ENCODE measurements at places on chromosomes 11 and 22.

DNA sequence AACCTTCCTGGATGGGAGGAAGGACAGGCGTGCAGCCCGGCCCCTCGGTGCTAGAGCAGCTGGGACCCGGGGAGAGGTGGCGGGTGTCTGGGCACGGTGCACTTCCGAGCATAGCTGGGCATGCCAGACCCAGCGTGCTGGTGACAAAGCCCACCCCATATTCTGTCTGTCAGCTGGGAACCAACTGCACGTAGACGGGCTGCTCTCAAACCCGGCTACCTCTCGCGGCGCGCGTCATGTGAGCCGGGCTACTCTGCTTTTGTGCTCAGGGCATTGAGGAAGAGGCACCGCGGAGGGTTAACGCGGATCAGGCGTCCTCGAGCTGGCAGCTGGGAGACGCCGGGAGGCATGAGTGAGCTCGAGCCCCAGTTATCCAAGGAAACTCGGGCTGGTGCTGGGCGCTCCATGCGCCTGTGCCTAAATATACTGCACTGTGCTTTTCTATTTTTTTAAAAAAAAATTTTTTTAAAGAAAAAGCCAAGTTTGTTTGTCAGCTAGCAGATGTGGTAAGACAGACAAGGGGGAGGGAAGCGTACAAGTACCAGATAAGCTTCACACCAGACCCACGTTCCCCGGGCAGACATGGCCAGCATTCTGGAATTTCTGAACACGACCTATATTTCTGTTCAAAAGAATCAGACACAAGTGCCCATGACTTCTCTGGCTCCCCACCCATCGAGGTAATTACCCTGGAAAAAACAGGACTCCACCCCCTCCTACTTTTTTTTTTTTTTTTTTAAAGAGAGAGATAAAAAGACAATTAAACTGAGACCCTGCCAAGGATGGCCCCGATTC, 425.6 kb downstream of the SHANK2 start:
- no peak for DNase-seq

- DNase-seq = no peak
These were observed 97.9 kb upstream of the RTL6 start for GRCh38 chr22:44595841-44596341.

DNA sequence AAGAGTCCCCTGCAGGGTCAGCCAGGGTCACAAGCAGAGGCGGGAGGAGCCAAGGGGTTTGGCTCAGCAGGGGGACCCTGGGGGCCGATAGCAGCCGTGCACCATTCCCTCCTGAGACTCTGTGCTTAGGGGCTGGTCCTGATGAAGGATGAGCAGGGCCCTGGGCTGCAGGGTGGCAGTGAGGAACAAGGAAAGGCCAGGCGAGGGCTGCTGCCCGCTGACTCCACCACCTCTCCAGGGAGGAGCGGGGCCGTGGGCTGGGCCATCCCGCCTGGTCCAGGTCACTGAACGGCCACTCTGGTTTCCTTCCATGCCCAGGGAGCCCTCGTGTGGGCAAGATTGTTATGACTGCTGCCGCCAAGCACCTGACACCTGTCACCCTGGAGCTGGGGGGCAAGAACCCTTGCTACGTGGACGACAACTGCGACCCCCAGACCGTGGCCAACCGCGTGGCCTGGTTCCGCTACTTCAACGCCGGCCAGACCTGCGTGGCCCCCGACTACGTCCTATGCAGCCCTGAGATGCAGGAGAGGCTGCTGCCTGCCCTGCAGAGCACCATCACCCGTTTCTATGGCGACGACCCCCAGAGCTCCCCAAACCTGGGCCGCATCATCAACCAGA, 9.2 kb upstream of the NDUFS8 start:
- DNase-seq = no peak

DNA sequence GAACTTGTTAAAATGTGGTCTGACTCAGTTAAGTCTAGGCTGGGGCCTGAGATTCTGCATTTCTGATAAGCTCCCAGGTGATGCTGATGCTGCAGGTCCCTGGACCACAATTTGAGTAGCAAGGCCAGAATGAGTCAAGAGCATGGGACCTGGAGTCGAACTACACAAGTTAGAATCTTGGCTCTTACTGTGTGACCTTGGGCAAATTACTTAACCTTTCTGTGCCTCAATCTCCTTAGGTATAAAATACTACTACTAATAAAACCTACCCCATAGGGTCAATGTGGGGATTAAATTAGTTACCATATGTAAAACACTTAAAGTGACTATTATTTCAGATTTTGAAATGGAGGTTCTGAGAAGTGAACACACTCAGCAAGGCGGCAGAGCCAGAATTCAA, 34.3 kb downstream of the GDPD5 start:
- no peak for DNase-seq

GRCh38 chr11:86486261-86487030, 111.8 kb downstream of the CCDC81 start:
- no peak for DNase-seq

DNA sequence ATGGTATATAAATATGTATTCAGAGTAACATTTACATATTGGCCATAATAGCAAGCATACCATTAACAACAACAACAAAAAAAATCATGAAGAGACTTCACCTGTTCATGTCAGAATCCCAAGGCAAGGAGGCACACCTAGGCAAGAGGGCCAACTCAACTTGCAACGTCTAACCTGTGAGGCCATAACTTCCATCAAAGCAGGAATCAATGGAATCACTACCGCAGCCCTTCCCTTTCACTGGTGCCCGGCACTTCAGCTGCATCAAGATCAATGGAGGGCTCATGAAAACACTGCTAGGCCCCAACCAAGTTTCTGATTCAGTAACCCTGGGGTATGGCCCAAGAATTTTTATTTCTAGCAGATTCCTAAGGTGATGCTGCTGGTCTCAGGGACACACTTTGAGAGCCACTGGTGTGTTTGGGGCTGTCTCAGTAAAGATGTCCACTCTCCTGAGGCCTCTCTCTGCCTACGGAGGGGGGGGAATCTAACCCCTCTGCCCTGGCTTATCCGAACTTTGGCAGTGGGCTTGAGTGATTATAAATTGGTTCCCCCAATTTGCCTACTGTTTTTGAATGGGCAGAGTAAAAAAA, 8.0 kb downstream of the ZFTA start:
- no peak for DNase-seq

- no peak for DNase-seq
These were observed 18.8 kb downstream of the PRPF19 start for GRCh38 chr11:60887556-60887955.

DNA sequence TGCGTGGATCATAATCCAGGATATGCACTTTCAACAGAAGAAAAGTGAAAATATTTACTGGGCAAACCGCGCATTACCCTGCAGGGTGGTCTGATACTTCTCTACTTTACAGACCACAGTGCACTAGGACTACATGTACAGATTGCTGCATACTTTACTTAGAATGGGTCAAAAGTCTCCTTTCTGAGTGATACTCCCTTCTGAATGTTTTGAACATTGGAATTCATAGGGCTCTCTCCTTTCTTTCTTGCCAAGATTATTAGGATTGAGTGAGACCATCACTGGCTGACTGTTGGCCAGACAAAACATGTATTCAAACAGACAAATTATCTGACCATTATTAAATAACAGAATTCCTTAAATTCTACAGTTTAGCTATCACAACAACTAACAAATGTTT, 6.6 kb upstream of the FIBIN start:
- DNase-seq = no peak

DNA sequence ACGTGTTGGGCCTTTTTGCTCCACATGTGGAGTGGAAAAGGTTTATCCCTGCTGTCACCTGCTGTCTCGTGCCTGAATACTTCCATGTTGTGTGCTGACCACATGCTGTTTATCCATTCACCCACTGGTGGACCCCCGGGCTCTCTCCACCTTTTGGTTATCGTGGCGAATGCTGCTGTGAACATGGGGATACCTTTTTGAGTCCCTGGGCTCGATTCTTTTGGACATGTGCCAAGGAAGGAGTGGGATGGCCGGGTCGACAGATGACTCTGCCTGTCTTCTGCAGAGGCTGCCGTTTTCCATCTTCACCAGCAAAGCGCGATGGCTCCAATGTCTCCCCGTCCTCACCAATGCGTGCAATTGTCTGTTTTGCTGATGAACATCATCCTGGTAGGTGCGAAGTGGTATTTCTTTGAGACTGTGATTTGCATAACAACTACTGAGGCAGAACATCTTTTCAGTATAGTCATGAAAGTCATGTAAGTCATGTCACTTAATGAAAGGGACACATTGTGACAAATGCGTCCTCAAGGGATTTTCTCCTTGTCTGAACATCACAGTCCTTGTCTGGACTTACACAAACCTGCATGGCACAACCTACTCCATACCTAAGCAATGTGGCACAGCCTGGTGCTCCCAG, 758.7 kb downstream of the BRD1 start:
- DNase-seq = no peak

DNA sequence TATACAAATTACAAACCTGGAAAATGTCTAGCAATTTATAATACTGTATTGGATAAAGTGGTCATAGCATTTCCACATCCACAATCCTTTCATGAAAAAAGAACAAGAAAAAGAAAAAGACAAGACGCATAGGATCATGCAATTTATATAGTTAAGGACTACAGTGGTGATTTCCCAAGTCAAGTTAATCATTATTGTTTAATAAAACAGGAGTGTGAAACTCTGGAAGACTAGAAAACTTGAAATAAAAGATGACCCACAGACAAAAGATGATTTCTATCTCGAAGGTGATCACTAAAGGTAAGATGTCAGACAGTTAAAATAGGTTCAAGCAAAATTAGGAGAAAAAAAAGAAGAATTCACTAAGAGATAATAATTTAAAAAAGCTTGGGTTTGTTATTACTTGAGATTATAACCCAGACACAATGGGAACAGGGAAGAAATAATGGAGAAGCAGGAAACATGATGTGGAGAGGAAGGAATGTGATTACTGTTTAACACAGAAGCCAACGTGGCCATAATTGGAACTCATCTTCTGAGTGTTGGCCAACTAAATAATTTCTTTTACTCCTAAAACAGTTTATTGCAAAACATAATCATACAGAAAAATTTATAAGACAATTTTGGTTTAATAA, 441.2 kb upstream of the ANO3 start:
- no peak for DNase-seq

- no peak for DNase-seq
These were observed 5.7 kb downstream of the CHRNA10 start for GRCh38 chr11:3665336-3666022.

GRCh38 chr11:9211322-9211721, 53.8 kb downstream of the DENND5A start:
- no peak for DNase-seq

DNA sequence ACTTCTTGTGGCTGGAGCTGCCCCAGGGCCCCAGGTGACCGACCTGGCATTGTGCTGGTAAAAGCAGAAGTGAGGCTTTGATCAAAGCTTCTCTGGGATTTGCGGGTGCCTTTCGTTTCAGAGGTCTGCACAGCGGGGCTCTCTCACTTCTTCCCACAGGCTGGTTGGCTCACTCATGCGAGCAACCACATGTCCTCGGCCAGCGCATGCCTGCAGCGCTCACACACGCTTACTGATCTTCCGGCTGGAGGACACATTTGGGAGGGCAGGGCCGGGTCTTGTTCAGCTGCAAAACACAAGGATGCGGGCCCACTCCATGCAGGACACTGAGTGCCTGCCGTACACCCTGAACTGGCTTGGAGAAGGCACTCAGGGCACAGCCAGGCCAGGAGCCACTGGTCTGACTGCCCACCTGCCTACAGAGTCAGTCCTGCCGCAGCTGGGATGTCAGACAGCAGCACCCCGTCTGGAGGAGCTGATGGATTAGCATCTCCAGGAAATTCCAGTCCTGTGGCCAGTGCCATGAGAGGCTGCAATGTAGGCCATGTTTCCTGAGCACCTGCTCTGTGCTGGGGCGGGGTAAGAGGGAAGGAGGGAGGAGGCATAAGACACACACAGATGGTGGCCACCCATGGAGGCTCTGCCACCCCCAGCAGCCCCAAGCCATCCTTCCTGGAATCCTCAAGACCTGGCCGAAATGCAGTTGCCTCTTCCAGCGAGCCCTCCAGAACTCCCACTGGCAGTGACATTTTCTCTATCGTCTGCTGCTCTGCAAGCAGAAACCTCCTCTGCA, 1383.2 kb downstream of the BRD1 start:
- DNase-seq = no peak

- peak; percentile 24 for DNase-seq
These were observed 673 bp upstream of the SHANK2 start for GRCh38 chr11:71252770-71253730.

- DNase-seq = no peak
These were observed 44.7 kb downstream of the BIRC2 start for GRCh38 chr11:102391549-102392237.

GRCh38 chr11:73195191-73196007, 22.7 kb upstream of the P2RY2 start:
- peak; percentile 94 for DNase-seq

DNA sequence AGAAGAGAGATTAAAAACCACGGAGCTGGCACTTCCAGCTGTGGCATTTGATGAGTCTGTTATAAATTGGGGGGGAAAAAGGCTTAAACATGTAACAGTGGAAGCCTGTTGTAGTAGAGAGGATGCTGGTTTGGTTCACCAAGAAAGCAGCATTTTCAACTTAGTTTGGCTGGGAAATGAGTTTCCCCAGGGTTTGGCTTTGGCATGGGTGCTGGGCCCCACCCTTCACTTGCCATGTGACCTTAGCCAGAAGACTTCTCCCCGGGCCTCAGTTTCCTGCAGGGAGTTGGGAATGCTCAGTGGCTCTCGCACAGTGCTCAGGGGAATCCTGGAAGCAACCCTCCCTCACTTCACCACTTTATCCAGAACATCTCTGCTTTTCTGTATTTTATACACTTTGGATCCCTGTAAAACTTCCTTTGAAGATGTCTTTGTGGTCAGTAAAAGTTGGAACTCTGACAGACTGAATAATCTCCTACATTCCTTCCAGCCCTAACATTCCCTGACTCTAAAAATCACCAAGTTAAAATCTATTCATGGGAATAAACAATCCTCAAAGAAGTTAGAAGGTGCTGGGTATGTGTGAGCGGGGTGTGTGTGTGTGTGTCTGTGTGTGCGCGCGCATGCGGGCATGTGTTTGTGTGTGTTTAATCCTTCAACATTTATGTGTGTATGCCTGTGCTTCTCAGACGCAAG, 166.0 kb downstream of the TENM4 start:
- no peak for DNase-seq

GRCh38 chr22:49937758-49938564, 19.5 kb downstream of the CRELD2 start:
- DNase-seq = no peak

DNA sequence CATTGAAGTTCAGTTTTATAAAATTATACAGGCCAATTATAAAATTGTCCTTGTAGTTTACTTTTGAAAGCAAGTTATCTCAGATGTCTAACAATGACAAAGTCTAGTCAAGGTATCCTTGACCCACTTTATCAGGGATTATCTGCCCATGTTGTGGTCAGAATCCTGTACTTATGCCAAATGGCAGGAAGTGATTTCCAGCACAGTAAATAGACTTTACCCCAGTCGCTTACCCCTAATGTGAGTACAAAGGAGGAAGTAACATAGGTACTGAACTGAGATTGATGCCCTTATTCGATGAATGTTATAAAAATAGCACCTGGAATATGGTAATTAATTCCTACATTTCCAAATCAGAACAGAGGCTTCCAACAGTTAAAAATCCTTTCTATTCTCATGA, 355.7 kb downstream of the CNTN5 start:
- no peak for DNase-seq

Measured in epithelial cell of prostate (primary cell).